ENCODE measurements at places on chromosomes 1 and 21.

- no peak for DNase-seq
These were observed 241.8 kb downstream of the TTLL7 start for GRCh38 chr1:83756984-83757717.

- no peak for DNase-seq
These were observed 30.5 kb upstream of the MACF1 start for GRCh38 chr1:39173995-39174380.

DNA sequence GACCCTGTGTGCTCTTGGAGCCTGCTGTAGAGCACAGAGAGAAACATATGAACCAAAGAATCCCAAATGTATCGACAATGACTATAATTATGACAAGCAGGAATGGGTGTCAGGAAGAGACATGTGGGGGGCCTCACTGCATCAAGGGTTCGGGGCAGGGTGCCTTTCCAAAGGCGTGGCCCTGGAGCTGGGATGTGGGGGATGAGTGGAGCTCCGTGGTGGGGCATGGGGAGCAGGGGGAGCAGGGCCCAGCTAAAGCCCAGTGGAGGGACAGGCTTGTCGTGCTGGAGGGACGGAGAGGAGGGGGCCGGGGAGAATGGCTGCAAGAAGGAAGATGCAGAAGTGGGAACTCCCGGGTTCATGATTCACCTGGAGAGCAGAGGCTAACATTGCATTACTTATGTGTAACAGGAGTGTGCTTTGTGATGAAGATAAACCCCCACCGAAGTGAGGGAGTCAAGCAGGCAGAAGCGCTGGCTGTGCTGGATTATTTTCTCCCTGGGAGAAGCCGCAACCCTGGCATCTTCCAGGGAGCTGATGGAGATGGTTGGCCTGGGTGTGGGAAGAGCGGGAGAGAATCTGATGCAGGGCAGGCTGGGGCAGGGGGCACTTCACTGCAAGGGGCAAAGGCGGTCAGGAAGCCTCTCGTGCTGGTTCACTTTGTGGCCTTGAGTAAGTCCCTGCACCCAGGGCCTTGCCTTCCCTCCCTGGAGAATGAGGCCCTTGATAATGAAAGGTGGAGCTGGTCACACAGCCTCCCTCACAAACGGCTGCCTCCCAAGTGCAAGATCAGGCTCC lies 124.6 kb upstream of the RUNX3 start:
- no peak for DNase-seq

GRCh38 chr1:109762821-109763645 lies 690 bp downstream of the EPS8L3 start:
- DNase-seq, result no peak

DNA sequence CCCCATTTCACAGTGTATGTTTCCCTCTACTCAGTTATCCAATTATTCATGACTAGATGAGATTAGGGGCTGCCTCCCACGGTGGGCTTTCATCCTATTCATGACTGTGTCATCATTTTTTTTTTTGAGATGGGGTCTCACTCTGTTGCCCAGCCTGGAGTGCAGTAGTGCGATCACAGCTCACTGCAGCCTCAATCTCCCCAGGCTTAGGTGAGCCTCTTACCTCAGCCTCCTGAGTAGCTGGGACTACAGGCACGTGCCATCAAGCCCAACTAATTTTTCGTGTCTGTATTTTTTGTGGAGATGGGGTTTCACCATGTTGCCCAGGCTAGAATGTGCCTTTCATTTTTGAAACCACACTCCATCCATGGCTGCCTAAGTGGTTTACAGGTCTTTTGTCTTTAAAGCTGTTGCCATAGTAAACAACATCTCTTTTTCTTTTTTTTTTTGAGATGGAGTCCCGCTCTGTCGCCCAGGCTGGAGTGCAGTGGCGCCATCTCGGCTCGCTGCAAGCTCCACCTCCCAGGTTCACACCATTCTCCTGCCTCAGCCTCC lies 60.0 kb downstream of the PIK3CD start:
- no peak for DNase-seq
